Uterus (tissue), 4 donors: ENCODE measurements at places on chromosomes 5 and 9. TPM values are rescaled to one million over a fixed set of nuclear protein-coding genes. Genes with fewer than 3 reads are reported as not detected.

Gene ALDH1A1
- 197 TPM for total RNA-seq

Gene PCDHGA9
- 11.8 TPM for total RNA-seq

Gene DTWD2
- 1.5 TPM for total RNA-seq

DNA sequence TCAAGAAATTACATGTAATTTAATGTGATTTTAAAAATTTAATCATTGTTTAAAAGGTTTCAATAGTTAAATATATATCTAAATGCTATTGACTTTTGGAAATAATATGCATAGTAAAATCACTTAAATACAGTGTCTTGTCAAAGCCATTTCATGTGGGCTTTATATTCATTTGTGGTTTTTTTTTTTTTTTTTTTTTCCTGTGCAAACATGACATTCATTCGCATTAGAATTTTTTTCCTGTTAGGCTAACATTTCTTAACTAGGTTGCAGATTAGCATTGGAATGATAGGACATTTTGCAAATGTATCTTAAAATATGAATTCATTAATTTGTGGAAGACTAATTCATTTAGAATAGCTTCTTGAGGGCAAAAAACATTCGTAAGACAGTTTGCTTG lies 149.8 kb downstream of the PBX3 start:
- H3K4me3 ChIP-seq, result no peak overlapping the region
- no peak overlapping the region for H3K27ac ChIP-seq
- no peaks in the 10 kb centered on the region for H3K27me3 ChIP-seq
- no peaks in the 10 kb centered on the region for H3K36me3 ChIP-seq
- no peaks in the 10 kb centered on the region for H3K4me1 ChIP-seq

- no peak overlapping the region for H3K4me3 ChIP-seq
- no peaks in the 10 kb centered on the region for H3K27me3 ChIP-seq
- H3K4me1 ChIP-seq, result no peaks in the 10 kb centered on the region
- H3K36me3 ChIP-seq, result no peaks in the 10 kb centered on the region
- no peak overlapping the region for H3K27ac ChIP-seq
Observed at GRCh38 chr9:90857091-90857490, 55.5 kb downstream of the SYK start.

DNA sequence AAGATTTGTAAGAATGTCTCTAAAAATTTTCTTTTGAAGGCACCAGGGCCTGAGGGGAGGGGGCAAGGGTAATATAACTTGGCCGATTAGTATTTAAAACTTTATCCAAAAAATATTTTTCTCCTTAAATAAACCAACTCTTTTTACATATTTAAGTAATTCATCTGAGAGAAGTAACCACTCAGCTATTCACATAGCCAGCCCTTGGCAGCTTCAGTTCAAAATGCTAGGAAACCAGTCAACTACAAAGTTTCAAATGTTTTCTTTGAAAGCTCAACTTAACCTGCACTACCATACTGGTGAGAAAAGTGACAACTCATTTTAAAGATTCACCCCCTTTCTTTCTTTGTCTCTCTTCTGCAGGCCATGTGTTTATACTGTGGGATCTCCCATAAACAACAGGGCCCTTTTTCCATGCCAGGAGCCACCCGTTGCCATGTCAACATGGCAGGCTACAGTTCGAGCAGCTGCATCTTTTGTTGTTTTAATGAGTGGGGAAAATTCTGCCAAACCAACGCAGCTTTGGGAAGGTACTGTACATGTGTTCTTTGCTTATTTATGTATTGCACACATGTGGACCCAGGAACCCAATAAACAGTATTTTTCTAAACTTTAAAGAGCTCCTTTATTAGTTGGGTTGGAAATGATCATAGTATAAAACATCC lies 46.3 kb downstream of the AOPEP start:
- H3K27me3 ChIP-seq, result no peaks in the 10 kb centered on the region
- H3K4me1 ChIP-seq, result no peaks in the 10 kb centered on the region
- H3K27ac ChIP-seq, result no peak overlapping the region
- H3K36me3 ChIP-seq, result no peaks in the 10 kb centered on the region
- H3K4me3 ChIP-seq, result no peak overlapping the region

DNA sequence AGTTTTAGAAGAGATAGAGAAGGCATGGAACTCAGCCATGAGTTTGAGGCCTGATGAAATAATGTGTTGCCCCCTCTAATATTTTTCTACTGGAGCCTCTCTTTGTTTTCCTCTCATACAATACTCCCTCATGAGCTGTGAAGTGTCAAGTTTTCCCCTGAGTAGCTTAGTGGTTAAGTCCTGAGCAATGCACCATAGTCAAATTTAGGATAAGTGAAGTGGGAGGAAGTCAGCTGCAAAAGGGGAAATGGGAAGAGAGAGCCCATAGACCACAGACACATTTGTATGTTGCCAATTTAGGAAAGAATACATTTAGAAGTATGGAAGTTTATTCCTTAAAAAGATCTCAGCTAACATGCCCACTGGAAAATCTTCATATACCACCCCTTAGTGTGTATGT lies 171.5 kb upstream of the NREP start:
- no peak overlapping the region for H3K27ac ChIP-seq
- H3K27me3 ChIP-seq, result no peaks in the 10 kb centered on the region
- no peaks in the 10 kb centered on the region for H3K4me1 ChIP-seq
- H3K36me3 ChIP-seq, result no peaks in the 10 kb centered on the region

DNA sequence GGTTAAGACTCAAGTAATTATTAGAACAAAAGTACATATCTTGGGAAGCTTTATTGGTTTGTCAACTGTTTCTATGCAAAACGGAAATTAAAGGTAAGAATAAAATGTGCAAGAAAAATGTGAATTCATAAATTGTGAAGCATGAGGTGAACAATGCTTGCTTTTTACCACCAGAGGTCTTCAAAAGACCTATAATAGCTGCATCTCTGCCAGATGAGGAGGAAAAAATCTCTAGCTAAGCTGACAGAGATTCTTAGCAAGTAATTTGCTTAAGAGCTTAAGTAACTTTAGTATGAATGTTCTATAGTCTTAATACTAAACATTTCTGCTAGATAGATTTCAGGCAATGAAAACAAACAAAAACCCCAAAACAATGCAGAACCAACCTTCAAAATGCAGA lies 54.1 kb downstream of the MRPS30 start:
- no peaks in the 10 kb centered on the region for H3K36me3 ChIP-seq
- no peak for DNase-seq
- H3K4me3 ChIP-seq, result no peak overlapping the region
- no peaks in the 10 kb centered on the region for H3K4me1 ChIP-seq
- H3K27me3 ChIP-seq, result no peaks in the 10 kb centered on the region
- H3K27ac ChIP-seq, result no peak overlapping the region

DNA sequence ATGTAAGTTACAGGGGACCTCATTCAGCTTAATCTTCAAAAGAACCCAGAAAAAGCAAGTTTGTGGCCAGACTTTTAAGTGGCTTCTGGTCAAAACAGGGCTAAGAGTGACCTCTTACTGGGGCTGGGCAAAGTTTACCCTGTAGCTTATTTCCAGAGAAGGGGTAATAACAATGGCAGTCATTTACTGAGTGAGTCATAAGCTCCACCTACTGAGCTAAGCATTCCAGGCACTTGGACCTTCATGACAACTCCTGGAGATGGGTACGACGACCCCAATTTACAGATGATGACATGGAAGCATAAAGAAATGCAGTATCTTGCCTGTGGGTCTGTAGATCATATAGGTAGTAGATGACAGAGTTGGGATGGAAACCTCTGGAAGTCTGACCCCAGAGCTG lies 4.7 kb upstream of the GPR151 start:
- H3K4me1 ChIP-seq, result no peaks in the 10 kb centered on the region
- H3K4me3 ChIP-seq, result no peak overlapping the region
- no peaks in the 10 kb centered on the region for H3K27me3 ChIP-seq
- no peak for DNase-seq

DNA sequence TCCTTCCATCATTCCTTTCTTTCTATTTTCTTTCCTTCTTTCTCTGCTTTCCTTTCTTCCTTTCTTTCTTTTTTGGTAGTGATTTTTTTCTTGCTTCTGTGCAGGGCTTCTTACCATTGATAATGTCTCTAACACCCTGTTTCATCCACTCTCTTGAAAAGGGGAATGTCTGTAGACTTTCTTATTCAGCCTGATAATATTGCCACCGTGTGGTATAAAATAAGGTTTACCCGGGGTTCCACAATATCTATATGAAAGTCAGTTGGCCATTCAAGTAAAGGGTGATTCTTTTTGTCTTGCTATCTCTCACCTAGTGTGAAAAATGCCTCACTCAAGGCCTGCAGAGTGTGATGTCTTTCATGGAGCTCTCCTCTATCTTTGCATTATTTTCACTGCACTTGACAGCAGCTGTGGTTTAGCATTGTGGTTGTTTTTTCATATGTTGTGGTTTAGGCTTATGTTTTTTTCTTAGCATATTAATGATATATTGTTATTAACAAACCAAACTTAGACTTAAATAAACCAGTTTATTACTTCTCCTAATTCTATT lies 153.9 kb downstream of the CSNK1G3 start:
- no peaks in the 10 kb centered on the region for H3K36me3 ChIP-seq
- no peak overlapping the region for H3K27ac ChIP-seq
- H3K27me3 ChIP-seq, result no peaks in the 10 kb centered on the region
- DNase-seq, result no peak

GRCh38 chr9:75389101-75389500 lies 300.8 kb downstream of the OSTF1 start:
- H3K36me3 ChIP-seq, result no peaks in the 10 kb centered on the region
- no peaks in the 10 kb centered on the region for H3K4me1 ChIP-seq
- H3K27ac ChIP-seq, result no peak overlapping the region
- no peaks in the 10 kb centered on the region for H3K27me3 ChIP-seq
